ENCODE measurements at places on chromosomes 2 and 18.
A peak's percentile ranks its signal among the peaks of the same experiment; 100 is the strongest.

GRCh38 chr2:45823723-45824206 lies 172.3 kb downstream of the PRKCE start:
- no peak for DNase-seq

DNA sequence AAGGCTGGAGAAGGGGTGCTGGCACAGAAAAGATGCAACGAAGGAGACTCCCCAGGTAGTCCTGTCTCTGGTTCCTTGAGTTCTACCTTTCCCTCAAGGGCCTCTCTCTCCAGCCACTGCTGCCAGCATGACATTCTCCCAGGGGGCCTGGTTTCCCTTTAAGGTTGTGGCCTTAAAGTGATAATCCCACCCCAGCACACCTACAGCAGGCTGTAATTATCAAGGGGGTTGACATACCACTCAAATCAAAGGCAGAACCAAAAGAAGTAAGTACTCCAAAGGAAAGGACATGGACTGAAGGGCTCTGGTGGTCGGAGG lies 127.4 kb upstream of the MSH6 start:
- no peak for DNase-seq

DNA sequence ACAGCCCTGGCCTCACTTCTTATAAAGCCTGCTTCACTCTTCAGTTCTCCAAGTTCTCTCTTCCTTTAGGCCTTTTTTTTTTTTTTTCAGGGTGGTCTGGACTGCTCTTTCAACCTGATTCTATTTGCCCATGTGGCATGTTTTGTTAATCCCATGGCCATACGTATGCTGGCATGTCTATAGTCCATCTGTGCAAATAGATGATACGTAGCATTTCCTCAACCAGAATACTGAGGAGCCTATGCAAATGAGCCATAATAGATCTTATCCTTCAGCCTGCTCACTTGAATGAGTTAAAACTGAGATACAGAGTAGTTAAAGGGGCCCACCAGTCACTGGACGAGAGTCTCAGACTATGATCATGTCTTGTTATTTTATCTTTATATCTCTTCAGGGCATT lies 265.2 kb upstream of the CXCR4 start:
- no peak for DNase-seq

- no peak for DNase-seq
These were observed 5.3 kb upstream of the ARHGAP15 start for GRCh38 chr2:143123911-143124310.

- no peak for DNase-seq
These were observed 338.0 kb downstream of the DCC start for GRCh38 chr18:52678034-52678433.

GRCh38 chr2:72925328-72925943 lies 8.1 kb downstream of the EMX1 start:
- no peak for DNase-seq

DNA sequence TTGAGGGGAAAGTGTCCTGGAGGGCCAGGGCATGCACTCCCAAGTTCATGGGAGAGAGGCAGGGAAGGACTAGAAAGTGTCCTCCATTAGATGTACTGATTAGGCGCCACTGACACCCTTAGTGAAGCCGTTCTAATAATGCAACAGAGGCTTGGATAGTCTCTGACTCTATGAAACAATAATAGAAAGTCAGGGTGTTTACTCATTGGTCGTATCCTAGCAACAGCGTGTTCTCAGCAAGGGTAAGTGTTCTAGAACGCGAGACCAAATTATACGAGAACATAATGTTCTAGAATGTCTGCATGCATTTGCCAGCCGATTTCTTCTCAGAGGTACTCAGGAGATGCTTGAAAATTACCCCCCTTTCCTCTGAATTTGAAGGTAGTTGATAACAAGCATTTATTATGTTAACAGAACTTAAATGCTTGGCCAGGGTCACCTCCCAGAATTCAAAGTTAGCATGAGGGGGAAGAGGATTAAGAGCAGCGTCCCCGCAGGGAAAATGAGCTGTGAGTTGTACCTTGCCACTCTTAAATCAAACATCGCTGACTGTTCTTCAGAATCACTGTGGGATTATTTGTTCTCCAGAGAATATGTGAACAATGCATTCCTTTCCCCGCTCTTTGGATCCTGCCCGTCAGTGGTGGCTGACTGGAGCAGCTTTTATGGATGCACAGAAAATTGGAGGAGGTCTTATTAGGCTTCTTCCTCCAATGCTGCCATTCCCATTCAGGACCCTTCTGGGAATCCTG lies 33.7 kb upstream of the PDIA6 start:
- DNase-seq = no peak

DNA sequence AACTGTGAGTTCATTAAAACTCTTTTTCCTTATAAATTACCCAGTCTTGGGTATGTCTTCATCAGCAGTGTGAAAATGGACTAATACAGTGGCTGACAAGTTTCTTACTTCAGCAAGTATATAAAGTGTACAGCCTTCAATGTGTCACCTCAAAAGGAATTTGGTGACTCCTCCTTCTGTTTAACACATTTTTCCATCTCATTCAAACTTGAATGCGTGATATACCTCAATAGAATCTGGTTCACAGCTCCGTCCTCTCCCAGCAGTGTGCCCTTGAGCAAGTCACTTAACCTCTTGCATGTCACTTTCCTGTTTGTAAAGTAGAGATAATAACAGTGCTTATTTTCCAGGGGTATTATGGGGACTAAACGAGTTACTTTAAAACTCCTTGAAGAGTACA lies 159.6 kb downstream of the CCBE1 start:
- DNase-seq = no peak

- DNase-seq = no peak
These were observed 124.9 kb downstream of the XIRP2 start for GRCh38 chr2:167013227-167013626.

DNA sequence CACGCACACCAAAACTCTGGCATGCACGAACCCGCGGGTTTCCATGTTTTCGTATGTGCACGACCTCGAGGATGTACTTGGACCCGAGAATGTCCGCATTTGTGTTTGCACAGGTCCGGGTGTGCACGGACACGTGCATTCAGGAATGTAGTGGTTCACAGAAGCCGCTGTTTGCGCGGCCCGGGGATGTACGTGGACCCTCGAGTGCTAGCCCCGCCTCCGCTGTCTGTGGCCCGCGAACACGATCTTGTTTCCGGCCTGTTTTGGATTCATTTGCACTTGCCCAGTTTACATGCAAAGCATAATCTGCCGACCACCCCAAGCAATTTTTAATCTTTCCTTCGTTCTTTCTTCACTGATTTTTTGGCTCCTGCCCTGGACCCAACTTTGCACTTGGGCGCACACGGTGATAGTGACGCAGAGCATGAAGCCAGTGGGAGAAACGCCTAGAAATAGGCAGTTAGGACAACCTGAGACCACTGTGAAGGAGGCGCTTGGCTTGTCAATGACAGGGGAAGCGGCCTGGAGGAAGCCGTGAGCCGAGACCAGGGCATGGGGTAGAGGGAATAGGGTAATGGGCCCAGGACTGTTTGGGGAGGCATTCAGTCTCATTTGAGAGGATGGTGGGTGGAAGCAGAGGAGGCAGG lies 45.4 kb upstream of the PTMA start:
- no peak for DNase-seq

- no peak for DNase-seq
These were observed 368.5 kb upstream of the CNTNAP5 start for GRCh38 chr2:123656590-123656989.

DNA sequence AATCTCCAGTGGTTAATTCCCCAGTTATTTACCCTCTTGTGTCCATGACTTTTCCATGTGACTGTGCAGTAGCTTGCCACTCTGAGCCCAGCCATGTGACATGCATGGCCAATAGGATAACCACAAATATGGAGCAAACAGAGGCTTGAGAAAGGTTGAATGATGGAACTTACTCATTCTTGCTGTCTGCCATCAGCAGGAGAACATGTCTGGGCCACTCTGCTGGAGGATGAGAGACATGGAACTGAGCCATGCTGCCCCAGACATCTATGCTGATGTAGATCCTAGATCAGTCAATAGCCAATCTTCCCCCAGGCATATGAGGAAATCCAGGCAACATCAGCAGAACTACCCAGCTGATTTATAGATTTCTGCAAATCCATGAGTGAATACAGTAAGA lies 992.3 kb upstream of the FANCL start:
- no peak for DNase-seq

GRCh38 chr2:62660582-62661262 lies 44.8 kb upstream of the EHBP1 start:
- no peak for DNase-seq

- no peak for DNase-seq
These were observed 401.9 kb downstream of the HRH4 start for GRCh38 chr18:24862201-24862816.

GRCh38 chr18:46343931-46344372 lies 239.8 kb downstream of the HAUS1 start:
- DNase-seq = no peak

- no peak for DNase-seq
These were observed 30.6 kb downstream of the ADRA2B start for GRCh38 chr2:96085541-96086355.

DNA sequence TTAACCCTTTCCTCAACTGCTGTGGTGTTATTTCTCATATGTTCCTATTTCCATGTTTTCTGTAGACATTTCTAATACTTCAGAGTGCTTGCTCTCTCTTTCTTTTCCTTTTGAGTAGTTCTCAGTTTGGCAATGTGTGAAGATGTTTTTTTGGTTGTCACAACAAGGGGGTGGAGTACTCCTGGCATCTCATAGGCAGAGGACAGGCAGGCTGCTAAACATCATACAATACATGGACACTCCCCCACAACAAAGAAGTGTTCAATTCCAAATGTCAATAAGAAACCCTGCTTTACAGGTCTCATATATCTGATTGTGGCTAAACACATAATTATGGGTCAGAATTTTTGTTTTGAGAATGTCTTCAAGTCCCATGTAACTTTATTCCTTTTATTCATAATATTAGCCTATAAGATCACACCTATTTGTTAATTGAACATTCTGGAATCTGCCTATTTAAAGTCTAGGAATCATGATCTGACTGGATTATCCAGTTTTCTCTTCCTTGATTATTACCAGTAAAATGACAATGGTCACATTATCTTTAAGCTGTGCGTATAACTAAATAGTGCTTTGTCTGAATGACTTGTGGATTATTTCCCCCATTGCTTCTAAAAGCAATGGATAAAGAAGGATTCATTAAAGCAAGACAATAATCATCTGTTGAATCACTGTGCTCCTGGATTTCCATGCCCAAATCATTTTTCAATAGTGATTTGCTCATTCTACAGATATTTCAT lies 46.8 kb upstream of the ITPRID2 start:
- DNase-seq = no peak

- DNase-seq = no peak
These were observed 510 bp downstream of the NCKAP1 start for GRCh38 chr2:183037553-183038340.

GRCh38 chr2:218024871-218025270 lies 22.1 kb upstream of the TNS1 start:
- DNase-seq = no peak

DNA sequence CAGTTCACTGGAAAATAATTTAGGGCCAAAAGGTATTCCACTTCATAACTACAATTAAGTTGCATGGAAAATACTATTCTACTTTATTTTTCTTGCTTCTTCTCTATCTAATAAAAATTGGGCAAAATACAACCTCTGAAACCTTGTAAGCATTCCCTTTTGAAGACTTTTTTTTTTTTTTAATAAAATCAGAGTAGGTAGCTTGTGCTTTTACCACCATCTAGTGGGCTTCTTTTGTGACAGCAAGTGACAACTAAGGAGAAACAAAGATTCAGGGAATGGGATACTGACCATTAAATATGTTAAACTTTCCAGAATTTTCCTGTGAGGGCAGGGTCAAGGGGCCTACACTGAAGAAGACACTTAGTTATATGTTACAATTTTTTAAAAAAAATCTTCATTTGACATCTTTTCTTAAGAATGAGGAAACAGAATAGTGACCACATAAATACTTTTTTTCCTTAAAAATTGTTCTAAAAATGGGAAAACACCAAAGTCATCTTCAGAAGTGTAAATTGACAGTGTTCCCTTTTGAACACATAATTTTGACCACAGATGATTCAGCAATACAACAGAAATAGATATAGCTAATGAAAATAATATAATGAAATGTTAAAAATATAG lies 1183.2 kb upstream of the ACVR2A start:
- DNase-seq = peak; percentile 48

DNA sequence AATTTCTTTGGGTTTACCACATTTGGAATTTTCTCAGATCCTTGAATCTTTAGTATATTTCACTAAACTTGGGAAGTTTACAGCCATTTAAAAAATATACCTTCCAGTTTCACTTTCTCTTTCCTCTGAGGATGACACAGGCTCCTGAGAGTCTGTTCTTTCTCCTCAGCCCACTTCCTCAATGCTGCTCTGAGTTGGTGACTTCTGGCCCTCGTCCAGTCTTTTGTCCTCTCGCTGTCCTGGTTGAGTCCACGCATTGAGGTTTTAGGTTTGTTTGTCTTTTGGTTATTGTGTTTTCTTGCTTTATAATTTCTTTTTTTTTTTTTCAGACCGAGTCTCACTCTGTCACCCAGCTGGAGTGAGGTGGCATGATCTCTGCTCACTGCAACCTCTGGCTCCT lies 40.7 kb upstream of the GALR1 start:
- no peak for DNase-seq

DNA sequence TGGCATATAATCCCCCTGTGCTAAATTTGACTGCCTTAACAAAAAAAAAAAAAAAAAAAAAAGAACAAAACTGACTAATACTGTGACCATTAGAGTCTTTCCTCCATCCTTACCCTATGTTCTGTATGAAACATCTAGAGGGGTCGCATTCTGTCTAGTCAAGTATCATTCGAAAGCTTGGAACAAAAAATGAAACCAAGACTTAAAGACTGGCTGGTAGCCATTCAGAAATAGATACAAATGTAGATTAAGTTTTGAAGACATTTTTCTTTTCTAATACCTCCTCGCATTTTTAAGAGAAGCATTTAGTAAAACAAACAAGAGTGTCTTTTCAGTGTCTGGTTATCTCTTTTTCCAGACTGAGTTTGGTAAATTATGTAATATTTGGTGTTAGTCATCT lies 66.7 kb downstream of the SPATS2L start:
- DNase-seq = no peak

GRCh38 chr2:72570413-72570812 lies 255.4 kb downstream of the EXOC6B start:
- no peak for DNase-seq

DNA sequence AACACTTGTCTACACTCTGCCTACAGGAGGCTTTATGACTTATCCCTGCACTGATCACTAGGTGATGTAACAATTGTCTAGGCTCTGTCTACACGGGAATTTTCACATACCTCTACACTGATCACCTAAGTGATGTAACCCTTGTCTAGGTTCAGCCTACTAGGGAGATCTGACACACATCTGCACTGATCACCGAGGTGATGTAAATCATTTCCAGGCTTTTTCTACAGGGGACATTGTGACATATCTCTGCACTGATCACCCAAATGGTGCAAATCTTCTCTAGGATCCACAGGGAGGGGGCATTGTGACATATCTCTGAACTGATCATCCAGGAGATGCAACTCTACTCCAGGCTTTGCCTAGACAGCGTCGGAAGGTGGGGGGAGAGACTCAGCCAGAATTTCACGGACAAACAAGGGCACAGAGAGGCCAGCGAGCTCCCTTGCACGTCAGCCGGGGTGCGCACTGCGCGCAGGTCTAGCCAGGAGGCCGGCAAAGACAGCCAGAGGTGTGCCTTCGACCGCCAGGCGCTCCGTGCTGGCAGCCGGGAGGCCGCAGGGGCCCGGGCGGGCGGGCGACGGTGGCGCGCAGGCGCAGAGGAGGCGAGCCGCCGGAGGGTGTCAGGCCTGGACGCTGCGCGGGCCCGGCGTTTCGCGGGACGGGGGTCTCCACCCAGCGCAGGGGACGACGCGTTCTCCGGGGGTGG lies 46.9 kb upstream of the USP14 start:
- no peak for DNase-seq
